Epithelial cell of alveolus of lung (primary cell): ENCODE measurements at places on chromosomes 5 and 9. TPM values are rescaled to one million over a fixed set of nuclear protein-coding genes. Genes with fewer than 3 reads are reported as not detected.

The SLC36A3 gene
- total RNA-seq, result not detected in 2 replicates

The GPR150 gene
- total RNA-seq, result 0.80 and 1.0 TPM in 2 replicates

The ARPC5L gene
- total RNA-seq, result 21.9 and 30.6 TPM in 2 replicates

The SV2C gene
- not detected in 2 replicates for total RNA-seq

The ELP1 gene
- total RNA-seq, result 10.1 and 20.3 TPM in 2 replicates

The CD72 gene
- total RNA-seq, result 0.39 and 1.1 TPM in 2 replicates

The ADRA1B gene
- 1.1 and 2.2 TPM in 2 replicates for total RNA-seq

The TMEM215 gene
- not detected in 2 replicates for total RNA-seq

The PCDHA12 gene
- total RNA-seq, result under 0.01 TPM in 1 of 2 replicates, not detected in the other

The PRLR gene
- 0.13 and 0.16 TPM in 2 replicates for total RNA-seq

The BRINP1 gene
- total RNA-seq, result 0.48 TPM in 1 of 2 replicates, not detected in the other

The PPWD1 gene
- 13.6 and 21.4 TPM in 2 replicates for total RNA-seq
